Activated CD4-positive, alpha-beta T cell treated with anti-CD3 and anti-CD28 coated beads, Interleukin-2, amount 10 ng/mL, durations not matched to agents 7 days and 5 days (primary cell): ENCODE measurements at places on chromosomes 1 and 21. TPM values are rescaled to one million over a fixed set of nuclear protein-coding genes. Genes with fewer than 3 reads are reported as not detected.

The HTR6 gene
- 0.10 TPM for total RNA-seq

The ARHGAP30 gene
- total RNA-seq = 244 TPM

GRCh38 chr1:231021540-231022031 is 18.5 kb downstream of the FAM89A start:
- no peaks in the 10 kb centered on the region for H3K36me3 ChIP-seq
- no peak overlapping the region for H3K27ac ChIP-seq
- H3K4me1 ChIP-seq = peaks cover 19% of the 10 kb centered on the region
- no peaks in the 10 kb centered on the region for H3K27me3 ChIP-seq

DNA sequence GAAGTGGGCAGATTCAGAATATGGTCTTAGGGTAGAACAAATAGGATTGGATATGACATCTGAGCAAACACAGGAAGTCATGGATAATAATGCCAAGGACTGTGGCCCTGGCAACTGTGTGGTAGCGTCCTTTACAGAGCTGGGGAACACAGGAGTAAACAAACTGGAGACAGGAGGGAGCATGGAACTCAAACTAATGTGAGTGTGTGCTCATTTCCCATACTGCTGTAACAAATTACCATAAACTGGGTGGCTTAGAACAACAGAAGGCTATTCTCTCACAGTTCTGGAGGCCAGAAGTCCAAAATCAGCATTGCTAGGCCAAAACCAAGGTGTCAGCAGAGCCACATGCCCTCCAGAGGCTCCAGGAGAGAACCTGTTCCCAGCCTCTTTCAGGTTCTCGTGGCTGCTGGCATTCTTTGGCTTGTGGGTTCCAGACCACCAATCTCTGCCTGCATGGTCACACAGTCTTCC is 106.4 kb downstream of the TGFBR3 start:
- no peak overlapping the region for H3K27ac ChIP-seq
- no peak for DNase-seq
- no peaks in the 10 kb centered on the region for H3K4me1 ChIP-seq
- H3K4me3 ChIP-seq = no peak overlapping the region

- H3K4me3 ChIP-seq = no peak overlapping the region
- no peaks in the 10 kb centered on the region for H3K27me3 ChIP-seq
- DNase-seq = no peak
- no peak overlapping the region for H3K27ac ChIP-seq
- no peaks in the 10 kb centered on the region for H3K4me1 ChIP-seq
- peaks cover 32% of the 10 kb centered on the region for H3K36me3 ChIP-seq
These were observed 8.8 kb downstream of the ZNF692 start for GRCh38 chr1:248850124-248850523.

DNA sequence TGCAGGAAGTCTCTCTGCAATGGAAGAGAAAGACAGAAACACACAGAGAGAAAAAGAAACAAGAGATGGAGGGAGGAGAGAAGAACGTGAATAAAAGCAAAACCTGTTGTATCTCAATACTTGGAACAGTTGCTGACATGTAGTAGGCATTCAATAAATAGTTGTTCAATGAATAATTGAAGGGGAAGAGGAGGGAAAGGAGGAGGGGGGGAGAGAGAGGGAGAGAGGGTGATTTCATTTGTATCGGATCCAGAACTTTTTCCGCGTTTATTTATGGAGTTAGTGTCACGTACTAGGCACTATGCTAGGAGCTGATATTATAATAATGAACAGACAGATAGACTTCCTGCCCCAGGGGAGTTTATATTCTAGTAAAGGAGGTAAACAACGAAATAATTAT is 144.1 kb downstream of the OMA1 start:
- no peak overlapping the region for H3K27ac ChIP-seq
- H3K36me3 ChIP-seq = no peaks in the 10 kb centered on the region

- H3K4me1 ChIP-seq = peaks cover 40% of the 10 kb centered on the region
- peaks cover 34% of the 10 kb centered on the region for H3K36me3 ChIP-seq
- peak overlapping the region; percentile 97 for H3K27ac ChIP-seq
- no peak for DNase-seq
These were observed 694 bp downstream of the TMEM167B start for GRCh38 chr1:109091078-109091838.

GRCh38 chr1:223477456-223477855 is 84.2 kb downstream of the CCDC185 start:
- H3K36me3 ChIP-seq = no peaks in the 10 kb centered on the region
- H3K4me3 ChIP-seq = no peak overlapping the region
- peaks cover 10% of the 10 kb centered on the region for H3K27me3 ChIP-seq
- peaks cover 3% of the 10 kb centered on the region for H3K4me1 ChIP-seq
- no peak for DNase-seq
- H3K27ac ChIP-seq = no peak overlapping the region
